Iris pigment epithelial cell (primary cell): ENCODE measurements at places on chromosomes 5 and 9.

DNA sequence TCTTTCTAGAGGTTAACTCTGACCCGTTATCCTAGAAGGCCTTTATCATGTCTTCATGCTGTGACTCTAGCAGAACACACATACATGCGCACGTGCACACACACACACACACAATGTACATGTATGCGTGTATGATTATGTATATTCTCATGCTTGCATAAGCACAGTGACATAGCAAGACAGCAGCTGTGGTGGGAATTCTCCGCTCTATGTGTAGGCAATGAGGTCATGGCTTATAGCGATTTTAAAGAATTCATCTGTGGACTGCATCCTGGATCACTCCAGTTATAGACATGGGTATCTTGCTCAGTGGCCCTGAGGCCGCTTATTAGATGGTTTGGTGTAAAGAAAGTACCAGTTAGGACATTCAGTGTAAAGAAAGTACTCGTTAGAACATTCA lies 106.2 kb downstream of the FBXL7 start:
- no peak for DNase-seq

DNA sequence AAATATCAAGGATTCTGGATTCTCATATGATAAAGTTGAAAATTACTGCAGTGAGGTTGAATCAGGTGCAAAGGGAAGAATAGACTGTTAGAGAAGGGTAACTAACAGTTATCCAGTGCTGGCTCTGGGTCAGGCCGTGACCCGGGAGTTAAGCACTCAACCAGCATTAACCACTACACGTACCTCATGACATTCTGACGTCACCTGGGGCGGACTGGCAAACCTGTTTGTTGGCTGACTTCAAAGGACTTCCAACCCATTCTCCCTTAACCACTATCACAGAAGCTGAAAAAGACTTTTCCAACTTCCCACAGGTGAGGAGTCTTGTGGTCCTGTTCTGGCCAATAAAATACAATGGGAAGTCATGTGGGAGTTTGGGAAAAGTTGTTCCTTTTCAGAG lies 268.9 kb downstream of the ENC1 start:
- DNase-seq: no peak

DNA sequence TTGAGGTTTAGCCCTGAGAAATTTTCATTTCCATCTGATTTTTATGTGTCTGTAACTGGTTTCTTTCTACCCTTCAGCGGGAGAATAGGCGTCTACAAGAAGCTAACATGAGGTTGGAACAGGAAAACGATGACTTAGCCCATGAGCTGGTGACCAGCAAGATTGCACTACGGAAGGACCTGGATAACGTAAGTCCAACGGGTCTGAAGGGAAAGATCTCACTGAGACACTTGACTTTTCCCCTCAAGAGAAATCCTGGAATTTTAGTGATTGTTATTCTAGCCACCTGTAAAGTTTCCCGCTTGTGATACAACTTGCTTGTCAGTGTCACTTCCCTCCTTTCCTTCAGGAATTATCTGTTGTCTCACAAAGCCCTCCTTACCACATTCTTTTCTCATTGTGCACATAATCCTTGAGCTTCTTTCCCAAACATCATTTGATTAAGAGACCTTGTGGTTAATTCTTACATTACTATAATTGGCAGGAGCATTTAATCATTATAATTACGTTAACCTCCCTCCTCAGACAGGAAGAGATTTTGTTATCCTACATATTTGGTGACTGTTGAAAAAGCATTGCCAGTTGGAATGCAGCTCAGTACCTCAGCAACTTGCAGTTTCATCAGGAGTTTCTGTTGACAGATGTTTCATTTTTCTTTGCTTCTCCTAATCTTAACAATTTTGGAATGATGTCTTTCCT lies 56.9 kb downstream of the GPR21 start:
- DNase-seq: no peak

GRCh38 chr5:1987471-1987870 lies 104.7 kb upstream of the IRX4 start:
- no peak for DNase-seq

DNA sequence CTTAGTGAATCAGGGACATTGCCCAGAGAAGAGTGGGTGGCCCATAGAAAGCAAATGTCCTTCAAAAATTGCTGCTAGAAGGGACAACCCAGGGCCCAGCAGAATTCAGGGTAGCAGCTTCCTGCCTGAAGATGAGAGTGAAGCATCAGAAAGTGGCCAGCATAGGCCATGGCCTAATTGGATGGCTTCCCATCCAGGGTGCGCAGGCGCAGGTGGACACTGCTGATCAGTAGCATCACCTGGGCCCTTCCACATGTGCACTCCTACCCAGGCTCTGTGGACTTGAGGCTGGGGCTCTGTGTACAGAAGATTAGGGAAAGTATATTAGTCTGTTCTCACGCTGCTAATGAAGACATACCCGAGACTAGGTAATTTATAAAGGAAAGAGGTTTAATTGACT lies 58.6 kb upstream of the GARNL3 start:
- no peak for DNase-seq

GRCh38 chr5:6482735-6483134 lies 34.1 kb downstream of the UBE2QL1 start:
- no peak for DNase-seq

DNA sequence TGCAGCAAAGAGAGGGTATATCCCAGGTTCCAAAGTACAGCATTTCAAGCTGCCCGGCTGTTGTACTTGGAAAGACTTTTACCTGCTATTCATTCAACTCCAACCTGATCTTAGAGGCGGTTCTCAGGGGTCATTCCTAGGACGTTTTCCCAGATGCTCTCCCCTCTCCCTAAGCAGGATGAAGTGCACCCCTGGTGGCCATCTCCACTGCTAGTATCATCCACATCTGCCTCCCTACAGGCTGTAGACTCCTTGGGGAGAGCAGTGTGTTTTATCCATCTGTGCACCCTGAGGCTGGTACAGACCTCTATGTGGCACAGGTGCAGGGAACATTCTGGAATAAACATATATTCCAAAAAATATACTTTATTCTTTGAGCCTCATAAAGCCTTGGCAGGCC lies 56.8 kb downstream of the PTPN3 start:
- DNase-seq: no peak

DNA sequence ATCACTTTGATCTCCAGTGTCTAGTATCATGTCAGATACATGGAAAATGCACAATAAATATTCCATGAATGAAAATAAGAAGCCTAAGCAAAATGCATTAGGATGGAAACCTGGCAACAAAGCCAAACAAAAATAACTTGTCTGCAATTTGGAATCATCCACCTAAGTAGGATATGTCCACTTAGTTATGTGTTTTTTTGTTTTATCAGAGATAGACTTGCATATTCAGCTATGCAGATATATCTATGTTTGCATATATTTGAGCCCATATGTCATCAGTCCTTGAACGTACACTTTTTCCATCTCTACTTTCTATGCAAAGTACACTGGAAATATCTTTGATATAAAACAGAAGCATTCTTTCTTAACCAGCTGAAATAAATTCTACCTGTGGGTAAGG lies 707.1 kb downstream of the EFNA5 start:
- DNase-seq: no peak

DNA sequence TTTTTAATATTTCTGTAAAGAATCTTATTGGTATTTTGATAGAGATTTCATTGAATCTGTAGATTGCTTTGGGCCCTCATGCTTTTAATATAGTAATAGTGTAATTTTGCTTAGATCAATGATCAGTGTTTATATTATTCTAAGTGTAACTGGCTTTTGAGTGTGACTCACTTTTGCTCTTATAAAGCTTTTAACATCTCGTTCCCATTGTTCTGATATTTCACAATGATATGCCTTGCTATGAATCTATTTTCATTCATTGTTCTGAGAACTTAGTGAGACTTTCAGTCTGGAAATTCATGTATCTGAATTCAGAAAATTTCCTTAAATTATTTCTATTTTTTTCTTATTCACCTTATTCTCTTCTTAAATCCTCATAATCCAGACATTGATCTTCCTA lies 13.5 kb upstream of the MAMDC2 start:
- peak; percentile 72 for DNase-seq

- DNase-seq: no peak
Observed at GRCh38 chr5:128192368-128192767, 108.8 kb downstream of the SLC12A2 start.

DNA sequence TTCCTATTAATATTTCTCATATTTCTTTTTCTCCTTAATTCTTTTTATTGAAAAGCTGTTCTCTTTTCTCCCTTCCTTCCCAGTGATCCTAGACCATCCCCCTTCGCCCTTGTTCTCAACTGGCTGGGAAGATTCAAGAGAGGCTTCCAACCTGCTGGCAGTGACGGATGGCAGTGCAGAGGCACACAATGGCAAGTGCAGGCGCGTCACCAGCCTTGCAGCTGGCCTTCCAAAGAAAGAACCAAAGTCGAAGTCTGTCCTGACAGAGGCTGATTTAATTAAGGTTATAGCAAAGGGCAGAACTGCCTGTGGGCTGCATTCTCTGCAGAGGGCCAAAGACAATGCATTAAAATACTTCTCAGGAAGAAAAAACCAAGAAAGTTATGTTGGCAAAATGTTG lies 7.4 kb downstream of the CEMIP2 start:
- DNase-seq: no peak

DNA sequence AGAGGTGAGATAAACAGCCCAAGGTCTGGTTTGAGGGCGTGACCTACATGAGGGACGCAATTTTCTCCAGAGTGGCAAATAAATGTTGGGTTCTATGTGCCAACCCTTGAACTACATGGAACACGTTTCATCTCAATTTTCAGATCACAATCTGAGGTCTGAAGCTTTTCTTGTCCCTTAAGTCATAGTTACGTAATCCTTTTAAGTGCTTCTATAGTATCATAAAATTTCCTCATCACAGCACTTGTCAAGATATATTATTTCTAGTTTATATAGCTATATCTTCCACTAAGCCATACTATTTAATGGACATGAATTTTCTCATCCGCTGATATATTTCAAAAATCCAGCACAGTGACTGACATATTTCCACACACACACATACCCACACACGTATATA lies 53.1 kb upstream of the GRIN3A start:
- DNase-seq: no peak

DNA sequence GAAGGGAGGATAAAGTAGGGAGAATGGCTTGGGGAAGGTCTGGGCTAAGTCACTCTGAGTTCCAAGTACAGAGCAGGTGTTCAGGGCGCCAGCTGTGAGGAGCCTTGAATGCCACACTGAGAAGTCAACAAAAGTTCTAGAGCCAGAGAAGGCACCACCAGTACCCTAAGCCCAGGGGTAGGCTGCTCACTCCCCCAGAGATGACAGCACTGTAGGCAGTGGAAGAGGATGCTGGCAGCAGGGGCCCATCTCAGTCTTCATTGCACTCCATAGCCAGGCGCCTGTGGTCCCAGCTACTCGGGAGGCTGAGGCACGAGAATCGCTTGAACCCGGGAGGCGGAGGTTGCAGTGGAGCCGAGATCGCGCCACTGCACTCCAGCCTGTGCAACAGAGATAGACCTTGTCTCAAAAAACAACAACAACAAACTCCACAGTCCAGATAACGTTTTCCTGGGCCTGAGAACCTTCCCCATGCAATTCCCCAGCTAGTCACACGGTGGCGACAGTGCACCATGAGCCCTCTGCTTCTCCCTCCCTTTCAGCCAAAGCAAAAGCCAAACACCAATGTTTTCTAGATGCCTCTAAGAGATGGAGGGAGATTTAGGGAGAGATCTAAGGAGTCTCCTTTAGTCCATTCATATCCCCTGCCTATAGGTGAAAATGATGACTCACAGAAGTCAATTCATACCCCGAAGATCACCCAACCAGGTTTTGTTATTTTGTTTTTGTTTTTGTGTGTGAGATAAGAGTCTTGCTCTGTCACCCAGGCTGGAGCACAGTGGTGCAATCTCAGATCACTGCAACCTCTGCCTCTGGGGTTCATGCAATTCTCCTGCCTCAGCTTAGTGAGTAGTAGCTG lies 19.8 kb upstream of the NSD1 start:
- DNase-seq: peak; percentile 58

GRCh38 chr5:177368869-177369644 lies 11.3 kb downstream of the RGS14 start:
- peak; percentile 26 for DNase-seq

DNA sequence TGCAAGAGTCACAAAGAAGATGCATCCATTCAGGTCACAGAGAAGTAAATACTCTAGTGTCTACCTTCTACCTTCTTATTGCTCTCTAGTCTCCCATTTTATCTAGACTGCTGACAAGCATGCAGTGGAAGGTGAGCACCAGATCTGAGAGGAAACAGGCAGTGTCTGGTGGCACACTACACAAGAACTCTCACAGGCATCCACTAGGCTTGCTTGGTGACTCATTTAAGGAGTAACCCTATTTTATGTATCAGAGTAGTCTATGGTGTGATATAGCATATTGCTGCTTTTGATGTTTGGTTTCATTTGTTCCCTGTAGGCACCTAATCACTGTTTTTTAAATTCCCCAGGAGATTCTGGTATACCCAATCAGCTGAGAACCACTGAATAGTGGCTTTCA lies 1.6 kb upstream of the THBS4 start:
- no peak for DNase-seq

GRCh38 chr5:61148515-61148914 lies 13.8 kb downstream of the SMIM15 start:
- peak; percentile 14 for DNase-seq

DNA sequence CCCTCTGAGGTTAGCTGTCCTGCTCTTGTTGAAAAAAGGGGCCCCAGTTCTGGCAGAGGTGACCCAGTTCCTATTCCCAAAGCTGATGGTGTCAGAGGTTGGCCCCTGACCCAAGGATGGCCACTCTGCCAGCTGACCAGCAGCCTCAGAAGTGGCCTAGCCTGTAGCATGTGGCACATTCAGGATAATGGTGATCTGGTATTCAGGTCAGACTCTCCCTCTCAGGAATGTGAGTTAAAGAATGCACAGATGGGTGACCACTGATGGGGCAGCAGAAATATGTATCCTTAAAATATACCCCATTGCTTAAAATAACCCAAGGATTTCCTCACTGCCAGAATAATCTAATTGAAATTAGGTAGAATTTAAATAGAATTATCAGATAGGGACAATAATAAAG lies 369.2 kb downstream of the SEMA5A start:
- DNase-seq: no peak

DNA sequence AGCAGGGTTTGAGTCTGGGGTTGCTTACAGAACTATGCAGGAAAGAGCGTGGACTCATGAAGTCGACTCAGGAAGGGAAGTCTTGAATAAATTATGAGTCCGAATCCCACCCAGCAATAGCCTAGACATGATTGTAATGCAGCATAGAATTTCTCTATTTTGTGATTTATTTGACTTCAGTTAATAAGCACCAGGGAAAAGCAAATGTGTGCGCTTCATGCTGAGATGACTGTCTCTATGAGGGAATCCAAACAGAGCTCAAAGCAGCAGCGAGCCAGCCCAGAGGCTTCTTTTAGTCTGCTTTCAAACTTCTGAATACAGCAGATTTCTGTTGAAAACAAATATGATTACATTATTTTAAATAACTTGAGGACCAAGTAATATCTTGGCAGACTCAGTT lies 188.0 kb downstream of the SEMA6A start:
- no peak for DNase-seq

- peak; percentile 63 for DNase-seq
Observed at GRCh38 chr9:110623462-110624025, 44.0 kb upstream of the SVEP1 start.
